Ascending aorta (tissue), 2 donors: ENCODE measurements at places on chromosomes 1 and 21. TPM values are rescaled to one million over a fixed set of nuclear protein-coding genes. Genes with fewer than 3 reads are reported as not detected.
A peak's percentile ranks its signal among the peaks of the same experiment; 100 is the strongest.

The FCRL1 gene
- total RNA-seq: not detected

The CELA3B gene
- not detected for total RNA-seq

The CHIT1 gene
- not detected for total RNA-seq

The SPRR4 gene
- not detected for total RNA-seq

GRCh38 chr1:3018576-3018975 lies 2.7 kb upstream of the ACTRT2 start:
- peak; percentile 41 for DNase-seq

- no peak for DNase-seq
Measured at GRCh38 chr1:12209495-12209832, 20.4 kb upstream of the VPS13D start.

DNA sequence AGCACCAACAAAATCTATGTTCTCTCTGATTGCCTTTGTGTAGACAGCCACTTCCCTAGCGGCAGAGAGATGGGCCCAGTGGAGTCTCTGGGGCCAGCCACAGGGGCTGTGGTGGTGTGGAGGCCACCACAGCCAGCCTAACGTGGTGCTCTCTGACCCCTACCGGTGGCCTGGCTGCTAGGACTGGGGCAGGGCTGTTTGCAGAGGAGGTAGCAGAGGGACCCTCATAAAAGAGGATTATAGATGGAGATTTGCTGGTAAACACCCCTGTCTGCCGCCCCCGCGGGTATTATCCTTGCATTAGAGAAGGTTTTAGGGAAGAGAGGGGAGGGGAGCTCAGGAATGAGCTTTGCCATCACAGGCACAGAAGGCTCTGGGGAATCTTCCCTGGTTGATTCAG lies 310.3 kb upstream of the VAMP3 start:
- no peak for DNase-seq

DNA sequence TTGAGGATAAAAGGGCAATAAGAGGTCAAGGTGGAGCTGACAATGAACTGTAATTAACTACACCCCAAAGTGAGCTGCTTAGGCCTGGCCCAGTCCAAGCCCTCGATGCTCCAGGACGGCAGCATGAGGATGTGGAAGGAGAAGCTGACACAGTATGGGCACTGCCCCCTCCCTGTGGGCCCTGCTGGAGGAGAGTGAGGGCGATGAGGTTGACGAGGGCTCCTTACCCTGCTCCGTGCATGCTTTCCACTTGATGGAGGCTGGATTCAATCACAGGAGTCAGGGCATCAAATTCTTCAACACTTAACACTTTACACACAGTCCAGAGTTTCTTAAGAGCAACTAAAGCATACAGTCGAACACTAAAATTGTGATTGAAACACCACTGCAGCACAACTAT lies 32.4 kb downstream of the COA6 start:
- no peak for DNase-seq

The KCNQ4 gene
- 14.5 TPM for total RNA-seq

- peak; percentile 84 for DNase-seq
Measured at GRCh38 chr1:54973205-54973921, 7.1 kb upstream of the TMEM61 start.

- no peak for DNase-seq
Measured at GRCh38 chr1:201774224-201774982, 54.6 kb upstream of the IPO9 start.

GRCh38 chr21:33021150-33021549 lies 4.6 kb upstream of the OLIG2 start:
- DNase-seq: no peak

DNA sequence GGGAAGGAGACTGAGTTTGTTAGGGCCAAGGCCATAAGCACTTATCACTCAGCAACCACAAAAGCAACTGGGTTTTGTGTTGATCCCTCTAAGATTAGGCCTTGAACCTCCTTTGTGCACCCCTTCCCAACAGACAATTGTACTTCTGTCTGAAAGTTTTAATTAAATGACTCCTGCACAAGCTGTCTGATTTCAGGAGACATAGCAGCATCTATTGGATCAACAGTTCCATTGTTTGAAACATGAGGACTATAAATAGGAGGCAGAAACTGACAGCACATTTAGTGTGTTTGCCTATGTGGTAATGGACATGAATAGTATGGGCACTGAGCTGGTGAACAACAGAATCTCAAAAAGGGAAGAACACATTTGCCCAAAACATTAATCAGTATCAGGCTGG lies 167.3 kb upstream of the KCNJ6 start:
- DNase-seq: no peak

The S100A12 gene
- total RNA-seq: not detected
